ENCODE measurements at places on chromosomes 13 and 19. TPM values are rescaled to one million over a fixed set of nuclear protein-coding genes. Genes with fewer than 3 reads are reported as not detected.

RPS15 gene
- 2,159 TPM for total RNA-seq

RFPL4A gene
- total RNA-seq: not detected

MAP2K2 gene
- 93.9 TPM for total RNA-seq

KLK2 gene
- total RNA-seq: 0.50 TPM

MRPS31 gene
- 27.1 TPM for total RNA-seq

FFAR2 gene
- total RNA-seq: 0.56 TPM

SGCG gene
- total RNA-seq: 8.2 TPM

TIMM44 gene
- 52.4 TPM for total RNA-seq

GRIN3B gene
- total RNA-seq: 0.21 TPM

ADPRHL1 gene
- total RNA-seq: 6.9 TPM

ZNF470 gene
- 9.7 TPM for total RNA-seq

ZNF606 gene
- 17.3 TPM for total RNA-seq

ZNF729 gene
- total RNA-seq: not detected

CPB2 gene
- 0.43 TPM for total RNA-seq

NR1H2 gene
- 18.7 TPM for total RNA-seq

ZNF578 gene
- total RNA-seq: 0.05 TPM

MAMSTR gene
- total RNA-seq: 3.5 TPM

ZNF460 gene
- 88.7 TPM for total RNA-seq

NOTCH3 gene
- 17.0 TPM for total RNA-seq

ZNF302 gene
- total RNA-seq: 39.0 TPM

GNG7 gene
- 1.4 TPM for total RNA-seq

ZNF813 gene
- 2.7 TPM for total RNA-seq

ACP7 gene
- total RNA-seq: not detected

PABPC3 gene
- 0.57 TPM for total RNA-seq
